ENCODE measurements at places on chromosomes 3 and 15.

GRCh38 chr15:45106002-45106790 is 7.8 kb downstream of the DUOX2 start:
- DNase-seq = no peak

DNA sequence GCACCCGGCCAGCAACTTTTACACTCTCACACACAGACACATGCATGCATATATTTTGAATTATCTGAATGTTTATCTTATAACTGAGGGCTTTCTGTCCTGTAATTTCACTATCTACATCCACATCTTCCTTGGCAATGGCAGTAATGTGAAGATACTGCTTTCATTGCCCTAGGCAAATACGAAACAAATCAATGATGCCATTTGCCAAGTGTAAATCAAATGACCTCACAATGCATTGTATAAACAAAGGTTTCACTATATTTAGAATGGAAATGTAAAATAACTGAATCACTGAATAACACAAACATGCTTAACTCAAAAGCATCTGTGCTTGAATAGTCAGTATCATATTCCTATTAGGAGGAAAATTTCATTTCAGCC is 455.6 kb downstream of the TBL1XR1 start:
- no peak for DNase-seq

DNA sequence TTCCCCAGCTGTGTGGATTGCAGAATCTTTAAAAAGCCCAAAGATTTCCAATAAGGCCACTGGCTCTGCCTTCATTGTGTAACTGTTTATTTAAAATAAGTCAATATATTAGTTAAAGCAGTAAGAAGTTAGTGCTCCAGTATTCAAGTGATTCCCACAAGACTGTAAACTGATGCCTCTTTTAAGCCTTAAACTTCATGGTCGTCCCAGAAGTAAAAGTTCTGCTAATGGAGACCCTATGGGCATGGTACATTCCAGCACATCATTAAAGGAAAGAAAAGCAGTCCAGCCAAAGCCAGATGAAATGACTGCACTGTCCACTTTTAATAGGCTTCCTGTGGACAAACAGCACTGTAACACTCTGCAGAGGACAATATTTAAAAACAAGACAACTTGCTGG is 512.6 kb downstream of the MECOM start:
- DNase-seq = no peak

DNA sequence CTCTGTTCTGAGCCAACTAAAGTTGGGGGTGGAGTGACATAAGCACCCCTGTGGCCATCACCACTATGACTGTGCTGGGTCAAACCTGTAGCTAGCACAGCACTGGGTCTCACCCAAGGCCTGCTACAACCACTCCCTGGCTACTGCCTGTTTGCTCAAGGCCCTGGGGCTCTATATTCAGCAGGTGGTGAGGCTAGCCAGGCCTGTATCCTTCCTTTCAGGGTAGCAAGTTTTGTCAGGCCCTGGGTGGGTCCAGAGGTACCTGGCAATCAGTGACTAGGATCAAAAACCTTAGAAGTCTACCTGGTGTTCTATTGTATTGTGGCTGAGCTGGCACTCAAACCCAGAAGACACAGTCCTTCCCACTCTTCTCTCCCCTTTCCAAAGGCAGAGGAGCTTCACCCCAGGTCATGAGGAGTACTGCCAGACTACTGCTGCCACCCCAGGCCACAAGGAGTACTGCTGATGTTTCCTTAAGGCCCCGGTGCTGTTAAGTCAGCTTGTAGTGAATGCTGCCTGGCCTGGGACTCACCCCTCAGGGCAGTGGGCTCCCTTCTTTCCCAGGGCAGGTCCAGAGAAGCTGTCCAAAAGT is 170.8 kb downstream of the IGSF11 start:
- no peak for DNase-seq

GRCh38 chr15:52379395-52380106 is 83.9 kb upstream of the MYO5C start:
- no peak for DNase-seq

DNA sequence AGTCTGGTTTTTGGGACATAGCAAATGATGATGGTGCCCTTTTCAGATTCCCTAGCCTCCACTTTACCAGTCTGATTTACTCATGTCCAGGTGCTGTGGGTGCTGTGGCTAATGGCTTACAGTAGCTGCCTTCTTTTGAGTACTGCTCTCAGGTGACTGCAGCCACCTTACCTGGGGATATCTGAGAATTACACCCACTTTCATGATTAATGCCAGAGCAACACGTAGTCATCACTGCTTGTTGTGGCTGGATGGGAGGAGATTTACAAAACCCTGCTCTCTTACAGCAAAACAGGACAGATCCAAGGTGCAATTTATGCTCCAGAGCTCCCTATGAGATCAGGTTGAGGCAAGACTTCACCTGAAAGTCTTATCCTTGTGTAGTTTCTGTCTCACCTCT is 150.6 kb downstream of the PDCD6IP start:
- no peak for DNase-seq

DNA sequence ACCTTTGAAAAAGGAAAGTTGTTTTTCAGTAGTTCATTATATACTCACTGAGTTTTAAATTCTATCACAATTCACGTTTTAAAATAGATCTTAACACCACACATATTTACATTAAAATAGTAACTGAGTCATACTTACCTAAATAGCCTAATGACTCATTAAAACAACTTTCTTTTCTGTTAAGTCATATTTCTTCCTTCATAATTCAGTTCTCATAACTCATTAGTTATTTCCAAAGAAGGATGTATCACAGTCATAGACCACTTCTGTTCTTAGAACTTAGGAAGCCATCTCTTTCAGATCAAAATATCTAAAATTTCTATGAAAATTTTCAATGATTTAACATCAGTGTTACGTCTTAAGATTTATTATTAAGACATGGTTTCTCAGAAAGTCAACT is 885.9 kb downstream of the FHIT start:
- no peak for DNase-seq

GRCh38 chr3:195755391-195755790 is 34.6 kb downstream of the MUC20 start:
- no peak for DNase-seq

GRCh38 chr3:111326144-111326995 is 215.6 kb upstream of the CD96 start:
- DNase-seq = no peak

- no peak for DNase-seq
Measured at GRCh38 chr3:107881509-107881908, 209.3 kb downstream of the CD47 start.

DNA sequence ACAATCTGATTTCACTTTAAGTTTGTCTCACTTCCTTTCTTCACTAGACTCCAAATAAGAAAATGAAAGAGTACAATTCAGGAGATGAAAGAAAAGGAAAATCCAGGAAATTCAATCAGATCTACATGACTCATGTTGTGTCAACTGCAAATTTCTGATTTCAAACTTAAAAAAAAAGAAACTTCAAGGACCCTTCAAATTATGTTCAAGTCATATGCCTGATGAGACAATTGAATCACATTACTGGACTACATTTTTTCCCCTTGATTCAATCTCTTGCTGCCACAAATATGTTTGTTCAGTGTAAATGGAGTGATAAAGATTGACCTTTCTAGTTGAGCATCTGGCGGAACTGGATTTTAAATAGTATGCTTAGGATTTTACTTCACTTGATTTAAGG is 37.4 kb downstream of the FRMD5 start:
- no peak for DNase-seq

GRCh38 chr3:31356941-31357340 is 175.8 kb upstream of the STT3B start:
- DNase-seq = no peak

GRCh38 chr15:65082303-65082953 is 5.9 kb downstream of the KBTBD13 start:
- DNase-seq = no peak
